Peyer's patch (tissue), 4 donors: ENCODE measurements at places on chromosomes 1 and 21. TPM values are rescaled to one million over a fixed set of nuclear protein-coding genes. Genes with fewer than 3 reads are reported as not detected.

The RBM11 gene
- total RNA-seq = not detected

DNA sequence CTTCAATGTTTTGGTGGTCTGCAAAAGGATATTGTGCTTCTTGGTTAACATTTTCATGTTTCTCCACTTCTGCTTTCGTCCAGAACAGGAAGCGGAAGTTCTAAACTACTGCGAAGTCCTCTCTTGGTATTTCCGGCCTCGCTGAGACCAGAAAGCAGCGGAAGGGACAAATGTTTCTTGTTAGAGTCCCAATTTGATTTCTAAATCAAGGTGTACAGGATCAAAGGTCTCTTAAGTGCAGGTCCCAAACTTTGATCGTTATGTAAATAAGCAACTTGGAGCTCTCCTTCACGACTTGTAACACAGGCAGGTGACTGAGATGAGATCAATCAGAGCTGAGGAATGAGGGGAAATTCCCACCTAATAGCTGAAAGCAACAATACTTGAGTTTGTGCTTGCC is 40.1 kb upstream of the HMCN1 start:
- peak; percentile 47 for DNase-seq

The SYPL2 gene
- total RNA-seq = not detected

The GABRD gene
- total RNA-seq = not detected

GRCh38 chr21:29423099-29423870 is 124.6 kb downstream of the BACH1 start:
- no peak for DNase-seq

GRCh38 chr1:112337028-112337531 is 58.9 kb upstream of the CTTNBP2NL start:
- no peak for DNase-seq

- DNase-seq = no peak
Measured at GRCh38 chr21:29335720-29336119, 37.0 kb downstream of the BACH1 start.

DNA sequence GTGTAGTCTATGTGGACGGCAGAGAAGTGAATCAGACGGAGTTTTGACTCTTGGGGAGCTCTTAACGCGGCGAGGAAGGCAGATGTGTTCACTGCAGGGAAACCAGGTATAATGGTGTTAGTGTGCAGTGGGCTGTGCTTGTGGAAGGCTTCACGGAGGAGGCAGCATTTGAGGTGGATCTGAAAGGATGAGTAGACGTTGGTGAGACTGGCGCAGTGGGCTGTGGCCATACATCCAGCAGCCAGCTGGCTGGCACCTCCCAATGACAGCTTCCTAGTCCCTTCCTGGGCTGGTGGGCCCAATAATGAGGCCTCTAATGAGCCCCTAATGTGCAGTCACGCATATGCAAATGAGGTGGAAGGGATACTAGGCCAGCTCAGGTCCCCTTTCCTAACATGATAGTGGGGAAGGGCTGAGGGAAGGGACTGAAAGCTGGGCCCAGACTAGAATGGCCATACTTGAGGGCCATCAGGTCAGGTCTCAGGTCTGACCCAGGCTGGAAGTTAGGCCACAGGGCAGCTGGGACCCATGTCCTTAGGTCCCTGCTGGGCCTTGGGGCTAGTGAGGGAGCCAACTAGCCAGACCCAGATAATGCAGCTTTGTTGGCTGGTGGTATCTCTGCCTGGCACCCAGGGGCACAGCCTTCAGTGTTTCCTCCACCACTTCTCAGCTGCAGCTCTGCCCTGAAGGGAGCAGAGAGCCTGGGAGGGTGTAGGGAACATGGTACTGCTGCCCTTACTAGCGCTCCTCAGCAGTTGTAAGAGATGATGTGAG is 3.8 kb downstream of the MAP7D1 start:
- DNase-seq = no peak

The CLDN19 gene
- total RNA-seq = not detected

The CENPF gene
- 7.2 TPM for total RNA-seq

- peak; percentile 34 for DNase-seq
Measured at GRCh38 chr1:228988664-228989063, 253.4 kb downstream of the RHOU start.

The DMRTA2 gene
- total RNA-seq = not detected

GRCh38 chr1:148160048-148160342 is 7.9 kb upstream of the NBPF11 start:
- DNase-seq = no peak

GRCh38 chr1:217861658-217862057 is 230.5 kb downstream of the SPATA17 start:
- no peak for DNase-seq

The MPZL1 gene
- total RNA-seq = 87.7 TPM

GRCh38 chr1:178470411-178470960 is 26.3 kb downstream of the CLEC20A start:
- DNase-seq = no peak

DNA sequence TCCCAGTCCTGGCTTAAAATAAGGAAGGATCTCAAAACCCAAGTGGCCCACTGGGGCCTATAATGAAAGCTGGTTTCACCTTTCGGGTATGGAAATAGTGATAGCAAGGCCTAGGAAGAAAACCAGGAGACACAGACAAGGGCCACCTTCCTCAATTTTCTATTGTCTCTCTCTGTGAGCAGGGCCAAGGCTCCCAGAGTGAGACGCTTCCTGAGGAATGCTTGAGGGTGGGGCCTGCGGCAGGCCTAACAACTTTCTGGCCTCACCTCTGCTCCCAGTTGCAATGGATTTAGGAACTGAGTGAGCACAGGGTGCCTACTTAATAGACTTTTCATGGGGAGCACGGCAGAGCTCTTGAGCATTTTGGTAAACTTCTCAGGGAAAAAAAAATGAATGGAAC is 300.9 kb downstream of the ASTN1 start:
- DNase-seq = no peak

DNA sequence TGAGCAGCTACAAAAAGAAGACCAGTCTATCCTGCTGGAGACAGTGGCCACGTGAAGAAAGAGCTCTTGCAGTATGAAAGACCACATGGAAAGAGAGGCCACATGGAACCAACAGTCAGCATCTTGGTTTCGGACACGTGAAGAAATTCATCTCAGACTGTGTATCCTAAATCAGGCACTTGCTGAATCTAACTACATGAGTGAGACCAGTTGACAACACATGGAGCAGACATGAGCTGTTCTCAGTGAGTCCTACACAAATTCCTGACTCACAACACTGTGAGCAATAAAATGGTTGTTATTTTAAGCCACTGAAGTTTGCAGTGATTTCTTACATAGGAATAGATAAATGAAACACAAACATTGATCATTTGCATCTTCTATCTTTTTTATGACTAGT is 2.4 kb upstream of the TAF1A start:
- no peak for DNase-seq

The PLD5 gene
- not detected for total RNA-seq

- DNase-seq = no peak
Measured at GRCh38 chr1:169475806-169476387, 9.8 kb downstream of the SLC19A2 start.

GRCh38 chr1:43421976-43422750 is 31.6 kb downstream of the HYI start:
- DNase-seq = no peak

GRCh38 chr1:99820546-99820945 is 29.6 kb upstream of the AGL start:
- no peak for DNase-seq
